HCT116 (cell line): ENCODE measurements at places on chromosomes 2 and 18. TPM values are rescaled to one million over a fixed set of nuclear protein-coding genes. Genes with fewer than 3 reads are reported as not detected.

GRCh38 chr2:224126440-224126839, 87.4 kb upstream of the SERPINE2 start:
- no peak for DNase-seq

GRCh38 chr2:197297266-197297665, 13.3 kb downstream of the ANKRD44 start:
- DNase-seq = no peak

DNA sequence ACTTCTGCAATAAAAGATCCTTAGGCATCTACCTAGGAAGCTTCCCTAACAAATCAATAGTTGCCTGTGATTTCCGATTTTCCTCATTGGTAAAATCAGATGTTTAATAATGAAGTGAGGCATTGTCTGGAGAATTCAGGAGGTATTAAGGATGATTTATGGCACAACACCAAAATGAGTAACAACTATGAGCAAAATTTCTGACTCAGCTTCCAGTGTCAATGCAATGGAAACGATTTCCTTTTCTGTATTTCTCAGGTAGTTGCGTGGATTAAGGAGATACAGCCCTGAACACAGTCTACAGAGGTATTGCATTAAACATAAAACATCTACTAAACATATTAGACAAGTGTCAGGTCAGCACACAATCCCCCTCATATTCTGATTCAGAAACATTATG, 99.5 kb downstream of the EPB41L3 start:
- no peak for DNase-seq

The HMSD gene
- 5.3 TPM for total RNA-seq

DNA sequence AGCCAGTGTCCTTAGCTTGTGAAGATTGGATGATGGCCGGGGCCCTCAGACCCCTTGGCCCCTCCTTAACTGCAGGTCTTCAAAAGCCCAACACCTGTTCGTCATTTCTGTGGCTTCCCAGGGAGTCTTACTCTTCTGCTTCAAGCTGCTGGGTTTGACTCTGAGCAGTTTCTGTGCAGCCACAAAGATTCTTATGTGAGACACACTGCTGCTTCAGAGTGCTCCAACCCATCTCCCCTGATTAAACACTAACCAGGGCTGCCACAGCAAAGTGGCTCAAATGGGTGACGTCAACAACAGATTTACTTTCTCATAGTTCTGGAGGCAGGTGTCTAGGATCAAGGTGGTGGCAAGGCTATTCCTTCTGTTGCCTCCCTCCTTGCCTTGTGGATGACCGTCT, 40.8 kb downstream of the TSN start:
- DNase-seq = no peak

DNA sequence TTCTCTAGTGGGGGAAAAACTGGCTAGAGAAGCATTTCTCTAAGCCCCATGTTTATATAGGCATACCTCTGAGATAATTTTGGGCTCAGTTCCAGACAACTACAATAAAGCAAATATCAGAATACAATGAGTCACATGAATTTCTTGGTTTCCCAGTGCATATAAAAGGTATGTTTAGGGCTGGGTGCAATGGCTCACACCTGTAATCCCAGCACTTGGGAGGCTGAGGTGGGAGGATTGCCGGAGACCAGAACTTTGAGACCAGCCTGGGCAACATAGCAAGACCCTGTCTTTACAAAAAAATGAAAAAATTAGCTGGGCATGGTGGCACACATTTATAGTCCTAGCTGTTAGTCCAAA, 22.2 kb downstream of the TSN start:
- no peak for DNase-seq

DNA sequence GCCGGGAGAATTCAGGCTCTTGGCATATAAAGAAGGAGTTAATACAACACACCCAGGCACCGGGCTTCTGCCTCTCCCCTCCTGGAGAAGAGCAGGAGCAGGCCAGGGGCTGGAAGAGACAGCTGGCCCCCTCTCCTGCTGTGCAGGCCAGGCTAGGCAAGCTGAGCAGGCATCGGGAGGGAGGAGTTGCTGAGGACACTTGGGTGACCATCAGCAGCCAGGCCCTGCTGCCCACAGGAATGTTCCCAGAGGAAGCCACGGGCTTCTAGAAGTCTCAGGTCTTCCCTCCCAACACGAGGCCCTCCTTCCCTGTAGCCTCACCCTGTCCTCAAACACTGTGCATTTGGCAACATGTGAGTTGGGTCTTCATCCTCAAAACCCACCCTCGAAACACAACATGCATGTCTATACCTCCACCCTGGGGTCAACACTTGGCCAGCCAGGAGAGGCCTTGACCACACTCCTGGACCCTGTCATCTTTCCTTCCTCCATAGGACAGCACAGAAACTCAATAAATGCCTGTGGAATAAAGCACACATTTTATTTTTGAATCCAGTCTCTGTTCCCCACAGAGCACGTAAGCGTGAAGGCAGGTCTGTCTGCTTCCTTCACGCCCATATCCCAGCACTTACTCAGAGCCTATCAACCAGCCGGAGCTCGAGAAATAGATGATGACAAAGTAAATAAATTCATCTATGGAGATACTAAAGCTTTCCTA, 433.8 kb upstream of the ID2 start:
- DNase-seq = no peak

DNA sequence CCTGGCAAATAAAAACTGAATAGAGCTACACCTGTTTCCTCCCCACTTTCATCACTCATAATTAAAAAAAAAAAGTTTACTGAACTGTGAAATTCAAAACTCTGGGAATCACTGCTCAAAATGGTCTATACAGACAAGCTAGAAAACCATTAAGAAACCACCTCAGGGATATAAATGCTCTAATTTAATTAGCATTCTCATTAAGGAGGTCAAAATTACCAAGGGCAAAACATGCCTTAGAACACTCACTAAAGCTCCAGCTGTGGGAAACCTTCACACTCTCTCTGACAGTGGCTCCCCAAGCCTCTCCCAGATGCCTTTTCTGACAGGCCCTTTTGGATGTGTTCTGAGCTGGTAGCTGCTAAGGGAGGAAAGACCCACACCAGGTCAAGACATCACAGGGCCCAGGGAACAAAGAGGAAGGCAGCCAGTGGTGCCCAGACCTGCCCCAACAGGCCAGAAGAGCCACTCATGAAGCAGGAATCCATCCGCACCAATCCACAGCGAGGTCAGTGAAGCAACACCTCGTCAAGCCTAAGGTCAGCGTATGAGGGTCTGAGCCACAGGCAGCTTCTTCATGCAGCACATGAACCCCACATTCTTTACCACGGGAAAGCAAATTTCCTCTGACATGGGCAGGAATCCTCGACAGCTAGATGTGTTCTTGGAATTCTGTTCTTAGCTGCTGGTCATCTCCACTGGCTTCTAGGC, 35.6 kb downstream of the XDH start:
- DNase-seq = no peak

DNA sequence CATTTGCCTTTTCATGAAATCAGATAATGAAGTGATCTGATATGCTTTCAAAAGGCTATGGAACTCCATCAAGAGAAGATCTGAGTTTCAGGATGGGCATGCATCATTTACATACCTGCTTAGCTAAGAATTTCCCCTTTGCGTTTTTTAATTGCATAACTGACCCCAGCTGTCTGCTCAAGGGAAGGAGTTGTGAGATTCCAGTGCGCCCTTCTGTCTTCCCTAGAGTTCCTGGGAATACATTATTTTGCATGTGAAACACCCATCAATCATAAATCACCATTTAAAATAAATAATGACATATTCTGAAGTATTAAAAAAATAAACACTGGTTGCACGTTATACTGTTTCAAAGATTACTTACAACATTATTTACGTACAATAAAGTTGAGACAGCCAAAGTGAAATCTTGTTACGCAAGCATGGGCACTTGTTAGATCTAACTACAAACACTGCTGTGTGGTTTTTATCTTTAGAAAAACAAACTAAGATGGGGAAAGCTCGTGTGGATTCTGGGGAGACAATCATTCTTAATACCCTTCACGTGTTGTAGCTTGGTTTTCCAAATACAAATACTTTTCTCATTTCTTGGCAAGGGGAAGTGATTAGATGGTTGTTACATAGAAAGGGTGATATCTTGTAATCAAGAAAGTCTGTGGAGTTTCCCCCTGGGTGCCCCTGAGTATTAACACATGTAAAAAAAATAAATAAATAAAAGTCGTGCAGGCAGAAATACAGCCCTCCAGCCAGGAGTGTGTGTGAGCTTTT, 125.7 kb upstream of the LMAN1 start:
- no peak for DNase-seq

The GPR39 gene
- 5.1 TPM for total RNA-seq
